ENCODE measurements at places on chromosomes 5 and 9. TPM values are rescaled to one million over a fixed set of nuclear protein-coding genes. Genes with fewer than 3 reads are reported as not detected.

GRCh38 chr5:131514316-131515283 is 120.4 kb downstream of the RAPGEF6 start:
- peak; percentile 64 for DNase-seq
- peak overlapping the region; percentile 90 for H3K4me3 ChIP-seq
- H3K27ac ChIP-seq: peak overlapping the region; percentile 58
- peaks cover 40% of the 10 kb centered on the region for H3K36me3 ChIP-seq
- no peaks in the 10 kb centered on the region for H3K27me3 ChIP-seq

DNA sequence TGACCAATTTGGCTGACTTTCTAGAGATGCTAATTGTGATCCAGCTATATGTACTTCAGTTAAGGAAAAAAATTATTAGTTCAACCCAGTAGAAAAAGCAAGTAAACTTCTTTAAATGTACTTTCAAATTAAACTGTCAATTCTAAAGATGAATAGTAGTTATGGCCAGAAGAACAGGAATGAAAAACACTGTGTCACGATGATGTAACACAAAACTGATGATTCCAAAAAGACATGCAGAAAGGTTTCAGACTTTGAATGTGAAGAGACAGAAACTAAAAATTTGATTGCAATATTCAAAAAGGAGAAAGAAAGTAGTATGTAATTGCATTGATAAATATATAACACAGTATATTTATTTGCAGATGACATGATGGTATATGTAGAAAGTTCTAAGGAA is 127.3 kb upstream of the NR4A3 start:
- H3K27me3 ChIP-seq: no peaks in the 10 kb centered on the region
- no peak overlapping the region for H3K4me3 ChIP-seq
- no peaks in the 10 kb centered on the region for H3K4me1 ChIP-seq
- no peaks in the 10 kb centered on the region for H3K36me3 ChIP-seq
- no peak for DNase-seq
- H3K27ac ChIP-seq: no peak overlapping the region

- H3K27me3 ChIP-seq: no peaks in the 10 kb centered on the region
- no peaks in the 10 kb centered on the region for H3K4me1 ChIP-seq
- H3K36me3 ChIP-seq: no peaks in the 10 kb centered on the region
- no peak for DNase-seq
Observed at GRCh38 chr5:150616024-150616470, 24.4 kb upstream of the SYNPO start.

DNA sequence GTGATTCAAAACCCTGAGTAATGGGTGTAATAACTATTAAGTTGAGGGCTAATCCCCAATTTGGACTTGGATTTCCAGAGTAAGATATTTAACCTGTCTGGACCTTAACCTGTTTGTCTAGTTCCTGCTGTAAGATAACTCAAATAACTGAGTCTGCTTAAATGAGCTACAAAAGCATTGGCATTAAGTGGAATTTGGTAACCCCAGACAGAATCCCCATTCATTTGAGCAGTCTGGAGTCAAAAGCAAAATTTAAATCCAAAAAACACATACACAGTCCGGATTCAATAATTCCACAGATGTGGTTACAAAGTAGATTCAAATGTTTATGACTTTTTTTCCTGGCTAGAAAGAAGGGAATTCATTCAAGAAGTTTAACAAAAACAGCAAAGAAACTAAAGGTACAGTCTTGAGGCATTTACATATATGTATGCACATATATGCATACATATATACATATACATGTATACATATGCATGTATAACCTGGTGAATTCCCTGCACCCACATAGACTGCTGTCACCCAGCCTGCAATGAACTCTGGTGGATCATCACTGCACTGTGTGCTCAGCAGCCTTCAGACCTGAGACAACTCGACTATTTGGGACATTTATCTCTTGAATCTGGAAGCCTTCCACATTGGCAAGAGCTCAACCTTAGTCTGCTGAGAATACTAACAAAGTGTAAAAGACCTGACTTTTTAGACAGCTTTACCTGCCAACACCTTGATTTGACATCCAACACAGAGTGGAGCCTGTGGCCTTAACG is 205.4 kb downstream of the LURAP1L start:
- no peak overlapping the region for H3K27ac ChIP-seq
- no peaks in the 10 kb centered on the region for H3K27me3 ChIP-seq
- no peak overlapping the region for H3K4me3 ChIP-seq
- H3K4me1 ChIP-seq: no peaks in the 10 kb centered on the region

GRCh38 chr9:24218656-24219055 is 327.0 kb downstream of the IZUMO3 start:
- no peaks in the 10 kb centered on the region for H3K36me3 ChIP-seq
- H3K27me3 ChIP-seq: no peaks in the 10 kb centered on the region
- no peak overlapping the region for H3K27ac ChIP-seq
- H3K4me1 ChIP-seq: no peaks in the 10 kb centered on the region

- H3K27me3 ChIP-seq: no peaks in the 10 kb centered on the region
- H3K27ac ChIP-seq: no peak overlapping the region
- no peak overlapping the region for H3K4me3 ChIP-seq
- no peak for DNase-seq
Observed at GRCh38 chr9:128250839-128251731, 24.7 kb downstream of the GOLGA2 start.

- peaks cover 37% of the 10 kb centered on the region for H3K4me1 ChIP-seq
- peaks cover 4% of the 10 kb centered on the region for H3K36me3 ChIP-seq
- DNase-seq: no peak
- no peaks in the 10 kb centered on the region for H3K27me3 ChIP-seq
- no peak overlapping the region for H3K27ac ChIP-seq
Observed at GRCh38 chr5:32436553-32437242, 7.8 kb downstream of the ZFR start.

GRCh38 chr5:65907135-65907534 is 19.2 kb upstream of the ERBIN start:
- no peaks in the 10 kb centered on the region for H3K27me3 ChIP-seq
- H3K36me3 ChIP-seq: no peaks in the 10 kb centered on the region
- no peak overlapping the region for H3K4me3 ChIP-seq
- no peaks in the 10 kb centered on the region for H3K4me1 ChIP-seq
- no peak for DNase-seq

- H3K27ac ChIP-seq: no peak overlapping the region
- DNase-seq: no peak
- H3K4me3 ChIP-seq: no peak overlapping the region
- no peaks in the 10 kb centered on the region for H3K4me1 ChIP-seq
Observed at GRCh38 chr5:61263072-61263471, 69.0 kb upstream of the ZSWIM6 start.

- H3K27me3 ChIP-seq: no peaks in the 10 kb centered on the region
- H3K27ac ChIP-seq: no peak overlapping the region
- no peaks in the 10 kb centered on the region for H3K36me3 ChIP-seq
Observed at GRCh38 chr5:35811108-35811741, 45.5 kb upstream of the IL7R start.

DNA sequence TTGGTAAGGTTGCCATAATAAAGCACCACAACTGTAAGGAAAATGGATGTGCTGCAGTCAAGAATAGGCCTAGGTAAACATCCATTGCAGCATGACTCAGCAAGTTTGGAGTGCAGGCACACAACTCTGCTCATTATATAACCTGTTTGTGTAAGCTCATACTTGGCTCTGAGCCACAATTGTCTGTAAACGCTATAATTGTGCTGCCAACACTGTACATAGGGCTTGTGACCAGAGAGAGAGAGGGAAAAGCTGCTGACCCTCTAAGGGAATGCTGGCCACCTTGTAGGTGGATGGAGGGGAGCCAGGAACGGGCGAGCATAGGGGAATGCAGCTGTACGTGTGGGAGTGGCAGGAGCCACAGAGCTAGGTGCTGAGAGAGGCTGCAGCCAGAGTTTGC is 2186.5 kb upstream of the ACO1 start:
- H3K4me3 ChIP-seq: no peak overlapping the region
- DNase-seq: no peak
- H3K4me1 ChIP-seq: no peaks in the 10 kb centered on the region
- no peaks in the 10 kb centered on the region for H3K36me3 ChIP-seq
- H3K27ac ChIP-seq: no peak overlapping the region

DNA sequence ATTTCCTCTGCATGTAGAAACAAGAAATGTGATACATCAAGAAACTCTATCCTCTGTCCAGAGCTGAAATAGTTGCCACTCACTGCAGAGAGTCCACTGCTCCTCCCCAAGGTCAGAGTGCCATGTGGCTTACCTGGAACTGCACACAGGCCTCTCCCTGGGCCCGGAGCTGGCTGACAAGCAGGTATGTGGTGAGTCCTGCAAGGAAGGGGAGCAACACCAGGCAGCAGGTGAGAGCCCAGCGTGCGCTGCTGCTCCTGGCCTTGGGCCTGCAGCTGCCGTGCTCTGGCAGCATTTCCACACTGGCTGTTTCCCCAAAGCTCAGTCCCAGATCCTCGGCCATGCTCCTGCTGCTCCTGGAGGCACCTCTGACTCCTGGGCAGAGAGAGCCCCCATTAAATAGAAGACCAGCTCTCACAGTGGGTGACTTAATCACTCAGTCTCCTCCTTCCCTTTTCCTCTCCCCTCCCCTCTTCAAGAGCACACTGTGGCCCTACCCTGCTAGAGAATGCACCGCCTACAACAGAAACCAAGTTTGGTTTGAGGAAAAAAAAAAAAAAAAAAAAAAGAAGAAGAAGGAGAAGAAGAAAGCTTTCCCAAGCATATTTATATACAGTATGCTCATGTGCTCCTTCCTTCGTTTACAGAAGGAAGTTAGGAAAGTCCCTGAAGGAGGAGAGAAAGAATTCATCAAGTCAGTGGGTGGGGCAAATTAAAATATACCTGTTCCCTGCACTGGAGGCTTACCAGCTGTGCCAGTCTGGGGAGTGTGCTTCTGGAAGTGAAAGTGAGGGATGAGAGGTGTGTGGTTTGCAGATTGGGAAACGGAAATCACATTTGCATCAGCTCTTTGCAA is at the start of gene TNFSF15:
TSS of gene TNFSF15 (minus strand) at position 370 of the 856 bp plus-strand sequence. CDS start at position 343, 27 bp downstream.
- no peak within 1 kb of the TSS for H3K27ac ChIP-seq
- peak within 1 kb of the TSS; percentile 65 for H3K4me3 ChIP-seq
- H3K27me3 ChIP-seq: no peaks in the 10 kb centered on the region
- peaks cover 16% of the 10 kb centered on the region for H3K4me1 ChIP-seq
- no peak for DNase-seq

GRCh38 chr9:100099722-100100042 is 639 bp downstream of the INVS start:
- H3K4me1 ChIP-seq: peaks cover 35% of the 10 kb centered on the region
- no peak for DNase-seq
- H3K27ac ChIP-seq: peak overlapping the region; percentile 81
- H3K4me3 ChIP-seq: peak overlapping the region; percentile 92

DNA sequence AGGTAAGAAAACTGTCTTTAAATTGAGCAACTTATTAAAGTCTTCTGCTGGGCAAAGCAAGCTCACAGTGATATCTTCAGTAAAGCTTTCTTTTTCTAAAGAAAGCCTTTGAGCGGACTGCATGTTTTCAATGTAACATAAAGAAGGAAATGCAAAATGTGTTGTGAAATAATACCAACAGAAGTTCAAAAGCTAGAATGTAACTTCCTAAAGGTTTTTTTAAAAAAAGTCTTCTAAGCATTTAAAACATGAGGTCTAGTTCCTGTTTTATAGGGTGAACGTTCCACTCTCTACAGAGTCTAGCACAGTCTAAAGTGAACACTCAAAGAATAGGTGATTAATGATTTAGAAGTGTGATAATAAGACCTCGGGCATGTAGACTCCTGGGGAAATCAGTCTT is 62.9 kb downstream of the DENND1A start:
- no peak for DNase-seq
- no peaks in the 10 kb centered on the region for H3K36me3 ChIP-seq
- H3K4me3 ChIP-seq: no peak overlapping the region
- no peak overlapping the region for H3K27ac ChIP-seq

DNA sequence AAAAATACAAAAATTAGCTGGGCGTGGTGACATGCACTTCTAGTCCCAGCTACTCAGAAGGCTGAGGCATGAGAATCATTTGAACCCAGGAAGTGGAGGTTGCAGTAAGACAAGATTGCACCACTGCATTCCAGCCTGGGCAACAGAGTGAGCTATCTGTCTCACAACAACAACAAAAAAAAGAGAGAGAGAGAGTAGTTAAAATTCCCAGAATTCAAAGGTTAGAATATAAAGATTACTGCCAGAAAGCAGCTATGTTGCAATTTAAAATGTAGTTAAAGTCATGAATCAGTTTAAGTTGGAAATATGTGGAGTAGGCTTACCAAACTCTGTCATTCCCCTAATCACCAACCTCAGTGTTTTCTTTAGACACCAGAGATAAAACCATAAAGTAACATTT is 58.7 kb upstream of the SUSD1 start:
- no peaks in the 10 kb centered on the region for H3K4me1 ChIP-seq
- no peaks in the 10 kb centered on the region for H3K27me3 ChIP-seq
- no peak for DNase-seq
- no peak overlapping the region for H3K4me3 ChIP-seq
- H3K27ac ChIP-seq: no peak overlapping the region
- peaks cover 28% of the 10 kb centered on the region for H3K36me3 ChIP-seq

DNA sequence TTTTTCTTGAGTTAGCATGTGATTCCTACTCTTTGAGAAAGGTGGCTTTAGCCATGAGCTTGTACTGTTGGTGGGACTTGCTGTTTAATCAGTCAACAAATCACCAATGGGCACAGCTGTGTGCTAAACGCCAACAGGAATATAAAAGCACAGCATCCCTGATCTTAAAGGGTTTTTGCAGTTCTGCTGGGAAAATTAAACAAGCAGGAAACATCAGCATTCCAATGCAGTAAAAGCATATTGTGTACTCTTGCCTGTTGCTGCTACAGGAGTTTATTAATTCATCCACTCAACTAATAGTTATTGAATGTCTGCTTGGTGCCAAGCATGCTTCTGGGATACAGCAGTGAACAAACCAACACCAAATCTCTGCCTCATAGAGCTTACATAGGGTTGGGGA is 27.4 kb upstream of the F2RL1 start:
- H3K36me3 ChIP-seq: no peaks in the 10 kb centered on the region
- no peak for DNase-seq
- peaks cover 9% of the 10 kb centered on the region for H3K4me1 ChIP-seq
- H3K27ac ChIP-seq: no peak overlapping the region
- H3K27me3 ChIP-seq: no peaks in the 10 kb centered on the region

DNA sequence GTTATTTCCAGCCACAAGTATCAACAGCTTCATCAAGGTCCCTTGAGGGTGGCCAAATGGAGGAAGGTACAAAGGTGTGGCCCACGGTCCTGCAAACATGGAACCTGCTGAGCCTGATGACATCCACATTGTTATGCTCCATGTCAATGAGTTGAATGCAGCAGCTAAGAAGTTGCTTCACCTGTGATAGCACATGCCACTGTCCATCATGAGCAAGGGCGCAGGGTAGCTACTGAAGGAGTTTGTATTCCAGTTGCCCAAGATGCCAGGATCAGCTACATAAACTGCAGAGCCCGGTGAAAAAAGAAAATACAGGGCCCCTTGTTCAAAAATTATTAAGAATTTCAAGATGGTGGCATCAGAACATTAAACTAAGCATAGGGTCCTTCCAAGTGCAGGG is 24.2 kb downstream of the LSM11 start:
- no peaks in the 10 kb centered on the region for H3K36me3 ChIP-seq
- no peak for DNase-seq
- H3K27ac ChIP-seq: no peak overlapping the region
- H3K4me1 ChIP-seq: no peaks in the 10 kb centered on the region

The BHMT2 gene
- total RNA-seq: not detected

The TUSC1 gene
- total RNA-seq: not detected

The CDH6 gene
- total RNA-seq: not detected

The GZMA gene
- 22.6 TPM for total RNA-seq

The CCDC69 gene
- 104 TPM for total RNA-seq

The CDKN2B gene
- total RNA-seq: 1.4 TPM

The SHISAL2B gene
- total RNA-seq: not detected

The INSL6 gene
- total RNA-seq: not detected

The ETF1 gene
- 170 TPM for total RNA-seq

The ADAMTSL1 gene
- not detected for total RNA-seq

All from CD4-positive, CD25-positive, alpha-beta regulatory T cell (primary cell).